ENCODE measurements at places on chromosomes 5 and 9.

- DNase-seq, result peak; percentile 55
Measured at GRCh38 chr9:83538172-83538889, at the start of gene FRMD3. Gene FRMD3, minus strand, starts transcription at chr9:83538401. Its CDS starts 170 bp downstream, at chr9:83538231.

- DNase-seq, result no peak
Measured at GRCh38 chr5:95822043-95822541, 434 bp downstream of the GLRX start.

GRCh38 chr9:134971696-134972095 is 54.0 kb upstream of the FCN1 start:
- peak; percentile 1 for DNase-seq

- DNase-seq, result no peak
Measured at GRCh38 chr5:57207681-57208080, 33.8 kb downstream of the GPBP1 start.
